ENCODE measurements at places on chromosomes 4 and X.

DNA sequence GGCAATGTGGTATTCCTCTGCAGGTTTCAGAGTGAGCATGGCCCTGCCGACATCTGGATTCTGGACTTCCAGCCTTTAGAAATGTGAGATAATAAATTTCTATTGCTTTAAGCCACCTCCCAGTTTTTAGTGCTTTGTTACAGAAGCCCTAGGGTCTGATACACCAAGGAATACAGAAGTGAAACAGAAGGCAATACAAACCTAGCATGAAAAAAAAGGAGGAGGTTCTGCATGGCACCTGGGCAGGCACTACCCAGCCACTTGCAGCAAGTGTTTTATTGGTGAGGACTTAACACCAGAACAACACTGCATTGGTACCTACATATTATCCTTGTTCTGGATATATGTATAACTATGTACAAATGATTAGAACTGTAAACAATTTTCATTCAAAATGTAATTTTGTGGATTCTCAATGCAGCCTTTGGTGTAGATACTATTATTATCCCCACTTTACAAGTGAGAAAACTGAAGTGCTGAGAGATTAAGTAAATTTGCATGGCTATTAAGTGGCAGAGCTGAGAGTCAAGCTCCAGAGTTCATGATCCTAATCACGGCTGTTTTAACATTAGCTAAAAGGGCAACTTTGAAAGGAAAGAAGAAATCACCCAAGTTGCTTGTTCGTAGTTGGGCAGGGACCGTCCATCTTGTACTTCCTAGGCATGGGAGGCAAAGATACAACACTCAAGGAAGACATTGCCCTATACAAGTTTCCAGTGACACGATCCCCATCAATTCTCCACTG lies 71.8 kb downstream of the IL21 start:
- DNase-seq = no peak

DNA sequence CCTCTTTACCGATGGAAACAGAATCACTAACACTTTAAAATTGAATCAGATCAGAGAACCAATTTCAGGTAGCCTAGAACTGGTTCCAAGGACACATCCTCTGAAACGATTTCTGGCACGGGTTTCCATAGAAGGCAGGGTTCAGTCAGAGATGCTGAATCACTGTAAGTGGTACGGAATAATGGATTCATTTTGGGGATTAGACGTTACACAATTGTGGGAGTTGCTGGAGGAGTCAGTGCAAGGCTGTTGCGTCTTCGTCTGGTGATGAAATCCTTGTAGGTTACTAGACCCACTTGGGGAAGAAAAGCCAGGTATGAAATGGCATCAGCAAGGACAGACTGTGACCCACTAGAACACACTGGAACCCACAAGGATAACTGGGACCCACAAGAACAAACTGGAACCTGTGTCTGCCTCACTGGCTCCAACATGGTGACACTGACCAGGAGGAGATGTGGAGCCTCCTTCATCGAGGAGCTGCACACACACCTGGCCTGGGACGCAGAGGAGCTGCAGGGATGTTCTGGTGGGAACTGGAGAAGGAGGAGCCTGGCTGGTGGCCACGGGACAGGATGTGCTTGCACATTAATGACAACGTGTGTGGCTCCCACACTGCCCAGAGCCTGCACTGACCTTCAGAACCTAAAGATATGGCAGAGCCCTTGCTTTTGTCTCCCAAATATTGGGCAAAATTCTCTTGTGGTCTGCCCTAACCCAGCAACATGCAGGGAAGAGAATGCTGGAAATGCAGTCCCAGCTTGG lies 105.1 kb downstream of the TRAPPC11 start:
- DNase-seq = no peak

GRCh38 chr4:7705062-7705461 lies 234.6 kb downstream of the AFAP1 start:
- no peak for DNase-seq

- no peak for DNase-seq
Observed at GRCh38 chr4:183434264-183434663, 10.2 kb upstream of the CDKN2AIP start.

DNA sequence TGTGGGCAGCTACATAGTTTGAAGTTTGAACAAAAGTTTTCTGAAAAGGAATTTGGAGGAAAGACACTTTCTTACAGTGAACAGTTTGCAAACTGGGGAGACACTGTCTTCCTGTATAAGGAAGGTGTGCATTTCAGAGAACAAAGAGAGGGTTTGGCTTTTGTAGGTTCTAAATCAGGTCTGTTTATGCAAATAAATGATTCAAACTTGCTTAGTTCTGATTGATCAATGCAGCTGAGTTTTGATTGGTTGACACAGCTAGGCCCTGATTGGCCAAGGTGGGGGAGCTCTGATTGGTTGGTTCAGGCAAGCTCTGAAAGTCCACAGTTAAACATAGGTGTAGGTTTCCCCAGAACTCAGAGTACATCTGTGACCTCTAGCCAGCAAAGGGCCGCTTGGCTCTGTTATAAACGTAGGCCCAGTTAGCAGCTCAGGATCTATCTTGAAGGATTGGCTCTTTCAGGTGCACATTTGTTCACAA lies 63.0 kb upstream of the ENPP6 start:
- no peak for DNase-seq

DNA sequence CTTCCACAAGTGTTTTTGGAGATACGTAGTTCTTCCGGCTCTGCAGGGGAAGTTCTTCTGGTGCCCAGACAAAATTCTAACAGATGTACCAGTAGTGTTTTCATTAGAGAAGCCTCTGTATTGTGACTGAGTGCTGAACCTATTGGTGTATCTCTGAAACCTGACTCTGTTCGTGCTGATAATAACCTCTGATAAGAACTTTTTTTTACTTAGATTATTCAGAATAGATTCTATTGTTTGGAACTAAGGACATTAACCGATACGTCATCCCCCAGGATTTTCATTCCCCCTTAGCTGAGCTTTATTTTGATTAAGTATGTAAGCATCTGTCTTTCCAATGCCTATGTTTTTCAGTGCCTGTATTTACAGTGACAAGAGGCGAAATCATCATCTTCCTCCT lies 362.9 kb downstream of the PDGFC start:
- DNase-seq = no peak

DNA sequence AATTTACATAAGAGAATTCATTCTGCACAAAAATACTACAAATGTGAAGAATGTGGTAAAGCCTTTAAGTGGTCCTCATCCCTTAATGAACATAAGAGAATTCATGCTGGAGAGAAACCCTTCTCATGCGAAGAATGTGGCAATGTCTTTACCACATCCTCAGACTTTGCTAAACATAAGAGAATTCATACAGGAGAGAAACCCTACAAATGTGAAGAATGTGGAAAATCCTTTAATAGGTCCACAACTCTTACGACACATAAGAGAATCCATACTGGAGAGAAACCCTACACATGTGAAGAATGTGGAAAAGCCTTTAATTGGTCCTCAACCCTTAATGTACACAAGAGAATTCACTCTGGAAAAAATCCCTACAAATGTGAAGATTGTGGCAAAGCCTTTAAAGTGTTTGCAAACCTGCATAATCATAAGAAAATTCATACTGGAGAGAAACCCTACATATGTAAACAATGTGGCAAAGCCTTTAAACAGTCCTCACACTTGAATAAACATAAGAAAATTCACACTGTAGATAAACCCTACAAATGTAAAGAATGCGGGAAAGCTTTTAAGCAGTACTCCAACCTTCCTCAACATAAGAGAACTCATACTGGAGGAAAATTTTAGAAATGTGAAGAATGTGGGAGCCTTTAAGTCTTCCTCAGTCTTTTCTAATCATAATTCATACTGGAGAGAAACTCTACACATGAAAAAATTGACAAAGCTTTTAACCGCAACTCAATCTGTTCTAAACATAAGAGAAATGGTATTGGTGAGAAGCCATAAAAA lies 37.4 kb downstream of the ZNF718 start:
- DNase-seq = no peak

DNA sequence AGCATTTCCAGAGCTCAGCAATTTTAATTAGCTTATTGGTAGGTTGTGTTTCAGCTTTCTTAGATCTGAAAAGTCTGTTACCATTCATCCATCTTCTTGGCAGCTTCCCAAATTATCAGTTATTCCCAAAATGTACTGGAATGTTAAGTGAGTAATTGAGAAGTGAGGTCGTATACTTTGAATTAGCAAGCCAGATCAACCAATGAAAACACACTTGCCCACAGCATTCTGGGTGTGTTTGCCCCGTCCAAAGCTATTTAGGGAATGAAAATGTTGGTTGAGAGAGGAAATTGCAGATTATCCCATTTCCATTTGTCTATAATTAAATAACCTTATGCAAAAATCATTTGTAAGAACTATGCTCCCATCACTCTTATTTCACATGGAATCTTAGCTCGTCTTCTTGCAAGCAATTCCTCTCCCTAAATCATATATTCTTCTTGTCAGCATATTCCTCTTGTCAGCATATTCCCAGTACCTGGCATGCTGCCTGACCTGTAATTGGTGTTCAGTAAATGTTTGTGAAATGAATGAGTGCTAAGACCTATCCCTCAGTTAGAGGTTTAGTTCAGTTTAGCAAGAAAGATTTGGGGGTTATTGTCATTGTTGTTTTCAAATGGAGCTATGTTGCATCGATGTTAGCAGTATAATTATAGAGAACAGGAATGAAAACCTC lies 23.3 kb upstream of the ANTXR2 start:
- DNase-seq = no peak

DNA sequence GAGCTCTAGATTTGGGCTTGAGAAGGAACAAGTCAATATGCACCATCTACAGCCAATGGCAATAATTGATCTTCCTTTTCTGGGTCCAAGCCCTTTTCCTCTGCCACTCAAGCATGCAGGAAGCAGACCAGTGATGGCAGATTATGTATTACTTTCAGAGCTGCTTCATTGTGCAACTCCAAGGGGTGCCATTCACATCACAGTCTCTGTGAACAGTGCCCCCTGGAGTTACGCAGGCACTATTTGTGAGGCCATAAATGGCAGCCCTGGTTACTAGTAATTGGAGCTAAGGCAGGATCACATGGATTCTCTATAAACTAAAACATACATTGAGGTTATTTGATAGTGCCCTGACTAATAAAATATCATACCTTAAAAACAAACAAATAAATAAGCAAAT lies 313.4 kb upstream of the SLC7A11 start:
- no peak for DNase-seq

DNA sequence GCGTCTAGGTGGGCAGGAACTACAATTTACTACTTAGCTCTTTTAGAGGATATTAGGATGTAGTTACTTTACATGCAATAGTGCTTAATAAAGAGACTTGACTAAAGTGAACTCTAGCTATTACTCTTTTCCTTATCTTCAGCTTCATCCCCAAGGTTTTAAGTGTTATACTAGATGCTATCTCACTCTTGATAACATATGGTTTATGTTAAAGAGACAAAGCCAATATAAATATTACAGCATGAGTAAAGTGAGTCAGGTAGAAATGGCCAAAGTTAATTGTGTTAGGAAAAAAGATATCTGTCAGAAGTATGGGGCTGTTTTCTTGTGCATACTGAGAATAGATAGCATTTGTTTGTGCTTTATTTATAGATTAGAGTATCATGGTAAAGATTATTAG lies 80.5 kb downstream of the STAG2 start:
- DNase-seq = no peak

GRCh38 chrX:143683486-143683885 lies 37.1 kb downstream of the SPANXN2 start:
- DNase-seq = no peak

DNA sequence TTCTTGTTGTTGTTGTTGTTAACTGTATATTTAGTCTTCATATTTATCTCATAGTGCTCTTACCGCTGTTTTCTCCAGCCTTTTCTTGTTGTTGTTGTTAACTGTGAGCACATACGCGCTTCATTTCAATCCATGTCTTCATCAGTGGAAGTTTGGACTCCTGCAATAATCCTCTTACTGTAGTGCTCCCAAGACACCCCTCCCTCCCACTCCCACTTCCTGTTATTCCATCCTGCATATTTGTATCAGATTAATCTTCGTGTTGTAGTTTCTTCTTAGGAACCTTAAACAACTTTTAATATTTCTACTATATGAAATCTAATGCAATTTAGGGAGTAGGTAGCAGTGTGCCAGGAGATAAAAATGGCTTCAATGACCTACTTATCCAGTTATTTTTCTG lies 674.8 kb downstream of the RAPGEF2 start:
- DNase-seq = no peak

GRCh38 chr4:107743532-107743931 lies 23.5 kb upstream of the PAPSS1 start:
- DNase-seq = no peak

GRCh38 chr4:69066945-69067344 lies 29.3 kb upstream of the UGT2B7 start:
- DNase-seq = no peak

GRCh38 chr4:155526452-155527169 lies 140.0 kb upstream of the GUCY1A1 start:
- DNase-seq = no peak

DNA sequence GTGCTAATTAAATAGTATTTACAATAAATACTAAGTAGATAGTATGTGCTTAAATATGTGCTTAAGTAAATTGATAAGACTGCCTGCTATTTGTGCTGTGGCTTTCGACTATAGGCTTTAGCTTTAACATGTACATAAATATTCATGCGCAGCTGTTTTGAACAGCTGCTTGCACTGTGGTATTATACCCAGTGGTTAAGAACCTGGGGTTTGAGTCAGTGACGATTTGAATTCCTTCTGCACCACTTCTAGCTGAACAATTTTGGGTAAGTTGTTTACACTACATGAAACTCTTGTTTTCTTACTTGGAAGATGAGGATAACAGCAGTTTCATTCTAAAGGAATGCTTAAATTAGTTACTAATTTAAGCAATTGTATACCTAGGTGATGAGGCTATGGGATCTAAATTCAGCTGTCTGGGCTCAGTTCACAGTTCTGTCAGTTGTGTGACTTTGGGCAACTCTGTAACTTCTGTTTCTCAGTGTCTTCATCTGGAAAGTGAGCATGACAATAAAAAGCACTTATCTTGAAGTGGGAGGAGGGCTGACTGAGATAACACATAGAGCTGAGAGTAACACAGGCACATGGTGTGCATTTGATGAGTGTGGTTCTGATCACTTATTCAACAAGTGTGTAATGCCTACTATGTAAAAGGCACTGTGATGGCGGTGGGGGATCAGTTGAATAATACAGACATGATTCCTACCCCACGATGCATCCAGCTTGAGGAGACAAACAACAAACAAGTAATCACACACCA lies 37.0 kb downstream of the HPGDS start:
- DNase-seq = no peak

DNA sequence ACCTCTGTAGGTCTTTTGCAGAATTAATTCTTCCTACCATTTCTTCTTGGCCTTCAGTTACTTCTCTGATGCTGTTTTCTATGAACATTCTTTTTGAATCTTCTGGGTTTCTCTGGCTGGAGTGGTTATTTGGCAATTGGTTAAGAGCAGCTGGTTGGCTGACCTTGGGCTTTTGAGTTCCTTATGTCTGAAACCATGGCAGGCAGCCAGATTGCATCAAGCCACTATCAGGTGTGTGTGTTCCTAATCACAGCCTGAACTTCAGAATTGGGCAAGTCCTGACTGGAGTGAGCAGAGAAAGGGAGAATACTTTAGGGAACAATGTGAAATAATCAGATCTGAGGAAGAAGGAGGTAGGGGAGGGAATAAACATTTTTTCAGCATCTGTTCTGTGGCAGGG lies 90.2 kb downstream of the ARHGAP10 start:
- no peak for DNase-seq

GRCh38 chr4:53605783-53606182 lies 14.5 kb upstream of the LNX1 start:
- DNase-seq = no peak

- no peak for DNase-seq
Observed at GRCh38 chr4:174707051-174707676, 121.9 kb downstream of the GLRA3 start.

GRCh38 chr4:53967986-53968385 lies 96.4 kb downstream of the CHIC2 start:
- no peak for DNase-seq
